ENCODE measurements at places on chromosomes 16 and 17.
A peak's percentile ranks its signal among the peaks of the same experiment; 100 is the strongest.

DNA sequence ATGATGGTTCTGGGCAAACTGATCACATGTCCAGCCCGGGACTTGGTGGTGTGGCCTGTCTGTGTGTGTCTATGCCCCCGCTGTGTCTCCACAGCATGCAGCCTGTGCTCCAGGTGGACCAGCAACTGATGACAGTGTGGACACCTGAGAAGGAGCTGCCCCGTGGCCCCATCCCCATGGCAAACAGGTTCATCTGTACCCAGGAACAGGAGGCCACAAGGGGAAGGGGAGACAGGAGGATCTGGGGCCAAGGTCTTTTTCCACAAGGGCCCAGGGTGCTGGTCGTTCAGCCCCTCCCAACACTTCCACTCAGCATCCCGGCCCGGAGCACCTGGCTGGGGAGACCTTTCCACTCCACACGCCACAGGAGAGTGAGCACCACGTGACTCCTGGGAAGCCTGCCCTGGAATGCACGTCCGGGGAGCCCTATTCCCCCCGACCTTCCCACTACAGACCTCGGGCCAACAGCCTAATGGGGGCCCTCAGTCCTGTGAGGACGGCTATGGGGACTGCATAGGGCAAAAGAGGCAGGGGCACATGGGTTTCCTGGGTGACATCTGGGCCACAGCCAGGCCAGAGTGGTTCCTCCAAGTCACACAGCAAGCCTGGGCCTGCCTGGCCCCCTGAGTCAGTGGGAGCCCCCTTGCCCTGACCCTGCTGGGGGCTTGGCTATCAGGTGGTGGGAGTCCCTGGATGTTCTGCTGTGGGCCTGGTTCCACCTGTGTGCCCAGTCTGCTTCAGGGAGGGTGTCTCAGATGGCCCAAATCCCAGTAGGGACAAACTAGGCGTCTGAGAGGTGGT lies 20.8 kb upstream of the NXPH3 start:
- DNase-seq, result no peak

DNA sequence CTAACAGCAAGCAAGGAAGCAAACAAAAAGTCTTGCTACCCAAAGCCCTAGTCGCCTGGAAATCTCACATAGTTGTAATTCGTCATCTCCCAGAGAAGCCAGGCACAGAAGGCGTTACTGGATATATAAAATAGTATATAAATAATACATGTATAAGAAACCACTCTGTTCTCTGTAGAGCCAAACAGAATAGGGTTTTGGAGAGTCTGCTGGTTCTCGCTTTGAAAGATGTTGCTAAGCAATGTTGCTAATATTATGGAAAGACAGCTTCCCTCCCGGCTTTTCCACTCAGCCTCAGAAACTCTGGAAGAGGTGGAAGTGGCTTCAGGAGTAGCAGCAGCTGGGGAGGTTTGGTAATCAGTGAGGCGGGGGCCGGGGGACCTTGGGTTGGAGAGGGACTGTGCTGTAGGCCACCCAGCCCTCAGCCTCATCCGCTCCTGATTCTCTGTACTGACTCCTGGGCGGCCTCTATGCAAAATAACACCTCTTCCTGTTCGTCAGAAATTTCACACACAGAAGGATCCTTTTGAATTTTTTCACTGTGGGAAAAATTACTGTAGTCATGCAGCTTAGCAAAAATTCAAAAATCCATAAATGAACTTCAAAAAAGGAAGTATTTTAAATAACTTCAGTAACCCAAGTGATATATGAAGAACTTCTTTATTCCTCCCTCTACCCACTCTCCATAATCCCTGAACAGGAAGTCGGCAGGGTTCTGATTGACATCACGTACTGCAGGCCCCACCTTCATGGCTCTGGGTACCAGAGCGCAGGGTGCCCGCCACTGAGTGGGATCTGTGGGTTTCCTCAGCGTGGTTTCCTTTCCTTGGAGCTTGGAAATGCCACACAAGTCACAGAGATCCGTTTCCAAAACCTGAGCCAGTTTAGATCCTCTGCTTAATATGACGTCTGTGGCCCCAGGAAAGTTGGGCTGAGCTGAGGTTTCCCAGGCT lies 51.4 kb downstream of the RAP1GAP2 start:
- no peak for DNase-seq

- DNase-seq, result no peak
Measured at GRCh38 chr16:68235108-68235886, 630 bp downstream of the ESRP2 start.

GRCh38 chr17:75652934-75653549 lies 13.9 kb downstream of the RECQL5 start:
- peak; percentile 73 for DNase-seq

DNA sequence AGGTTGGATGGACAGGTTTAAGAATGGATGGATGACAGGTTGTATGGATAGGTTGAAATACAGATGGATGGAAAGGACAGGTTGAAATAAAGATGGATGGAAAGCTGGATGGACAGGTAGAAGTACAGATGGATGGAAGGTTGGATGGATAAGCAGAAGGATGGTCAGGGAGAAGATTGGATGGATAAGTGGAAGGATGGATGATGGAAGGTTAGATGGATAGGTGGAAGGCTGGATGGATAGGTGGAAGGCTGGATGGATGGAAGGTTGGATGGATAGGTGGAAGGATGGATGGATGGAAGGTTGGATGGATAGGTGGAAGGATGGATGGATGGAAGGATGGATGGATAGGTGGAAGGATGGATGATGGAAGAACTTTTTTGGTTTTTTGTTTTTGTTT lies 905 bp upstream of the SDR42E2 start:
- no peak for DNase-seq

GRCh38 chr16:873243-873661 lies 72.7 kb upstream of the GNG13 start:
- no peak for DNase-seq

GRCh38 chr17:40311575-40311974 lies 2.6 kb downstream of the RARA start:
- no peak for DNase-seq

DNA sequence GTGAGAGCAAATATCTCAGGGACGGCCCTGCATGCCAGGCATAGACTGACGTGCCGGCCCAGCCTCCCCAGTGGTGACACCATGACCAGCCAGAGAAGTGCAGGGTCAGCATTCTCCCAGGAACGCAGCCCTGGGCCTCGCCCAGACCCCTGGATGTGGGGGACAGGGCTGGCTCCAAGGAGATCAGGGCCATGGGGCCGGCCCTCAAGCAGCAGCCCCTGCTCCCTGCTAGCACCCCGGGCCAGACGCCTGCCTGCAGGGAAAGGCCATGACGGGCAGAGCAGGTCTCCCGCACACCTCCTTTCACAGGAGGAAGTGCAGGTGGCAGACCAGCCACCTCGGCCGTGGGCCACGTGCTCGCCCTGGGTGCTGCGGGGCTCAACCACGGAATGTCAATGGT lies 9.5 kb downstream of the NDUFAF8 start:
- no peak for DNase-seq

DNA sequence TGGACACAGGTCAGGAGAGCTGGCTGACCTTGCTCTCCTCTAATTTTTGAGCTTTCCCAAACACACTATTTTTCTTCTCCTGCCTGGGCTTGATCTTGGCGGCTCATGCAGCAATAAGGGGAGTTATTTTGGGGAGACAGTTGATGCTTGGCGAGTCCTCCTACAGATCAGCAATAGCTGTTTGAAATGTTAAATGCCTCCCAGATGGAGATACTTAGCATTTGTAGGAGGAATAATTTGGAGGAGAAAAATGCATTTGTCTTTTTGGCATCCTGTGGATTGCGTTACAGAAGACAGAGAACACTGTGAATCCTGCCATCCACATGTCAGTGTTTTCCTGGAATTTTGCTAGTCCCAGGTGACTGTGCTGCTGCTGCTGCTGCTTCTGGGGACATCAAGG lies 328.0 kb upstream of the XYLT1 start:
- DNase-seq, result peak; percentile 17

GRCh38 chr17:43917348-43918025 lies 10.2 kb upstream of the MPP2 start:
- peak; percentile 38 for DNase-seq

DNA sequence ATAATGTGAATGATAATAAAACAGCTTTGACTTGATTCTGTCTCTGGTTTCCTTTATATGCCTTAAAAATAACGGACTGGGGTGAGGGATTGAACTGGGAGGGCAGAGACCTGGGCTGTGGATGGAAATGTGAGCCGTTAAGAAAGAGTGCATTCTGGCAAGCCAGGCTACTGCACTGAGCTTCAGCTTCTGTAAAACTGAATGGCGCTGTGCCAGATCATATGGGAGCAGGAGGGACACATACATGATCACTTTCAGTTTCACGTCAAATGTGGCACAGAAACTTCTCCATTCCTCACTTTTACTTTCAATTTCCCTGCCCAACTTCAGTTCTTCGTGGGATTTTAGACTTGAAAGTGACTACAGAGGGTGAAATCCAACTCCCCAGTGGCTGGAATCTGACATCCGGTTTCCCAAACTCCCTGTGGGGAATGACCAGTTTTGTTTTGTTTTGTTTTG lies 1.1 kb downstream of the MT2A start:
- peak; percentile 89 for DNase-seq

Data from pons (tissue), 1 donor.